PC-9 (cell line): ENCODE measurements at places on chromosomes 7 and 10.

- no peak for DNase-seq
Measured at GRCh38 chr10:7421526-7421925, 10.7 kb upstream of the SFMBT2 start.

DNA sequence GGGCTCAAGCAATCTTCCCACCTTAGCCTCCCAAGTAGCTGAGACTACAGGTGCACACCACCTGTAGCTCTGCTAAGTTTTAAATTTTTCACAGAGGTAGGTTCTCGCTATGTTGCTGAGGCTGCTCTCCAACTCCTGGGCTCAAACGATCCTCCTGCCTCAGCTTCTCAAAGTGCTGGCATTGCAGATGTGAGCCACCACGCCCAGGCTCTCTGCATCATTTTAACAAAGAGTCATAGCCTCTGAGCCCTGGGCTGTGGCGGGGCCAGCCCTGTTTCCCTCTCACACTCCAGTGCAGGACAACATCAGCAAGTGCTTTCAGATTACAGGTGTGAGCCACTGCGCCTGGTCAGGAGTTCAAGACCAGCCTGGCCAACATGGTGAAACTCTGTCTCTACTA lies 102.5 kb downstream of the COL26A1 start:
- DNase-seq = no peak

DNA sequence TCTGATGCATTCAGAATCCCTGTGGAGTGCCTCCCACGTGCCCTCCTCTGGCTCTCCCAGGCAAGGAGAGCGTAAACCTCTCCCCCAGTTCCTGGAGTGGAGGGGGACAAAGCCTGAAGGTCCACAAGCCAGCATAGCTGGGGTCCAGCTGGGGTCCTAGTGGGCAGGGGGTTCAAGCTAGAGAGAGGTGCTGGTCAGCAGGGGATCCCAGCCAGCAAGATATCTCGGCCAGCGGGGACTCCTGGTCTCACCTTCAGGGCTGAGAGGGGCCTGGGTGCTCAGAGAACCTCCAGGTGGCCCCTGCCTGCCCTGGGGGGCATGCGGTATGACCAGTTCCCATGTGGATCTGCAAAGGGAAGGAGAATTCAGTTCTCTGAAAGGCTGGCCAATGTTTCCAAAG lies 413.7 kb downstream of the TCERG1L start:
- no peak for DNase-seq

DNA sequence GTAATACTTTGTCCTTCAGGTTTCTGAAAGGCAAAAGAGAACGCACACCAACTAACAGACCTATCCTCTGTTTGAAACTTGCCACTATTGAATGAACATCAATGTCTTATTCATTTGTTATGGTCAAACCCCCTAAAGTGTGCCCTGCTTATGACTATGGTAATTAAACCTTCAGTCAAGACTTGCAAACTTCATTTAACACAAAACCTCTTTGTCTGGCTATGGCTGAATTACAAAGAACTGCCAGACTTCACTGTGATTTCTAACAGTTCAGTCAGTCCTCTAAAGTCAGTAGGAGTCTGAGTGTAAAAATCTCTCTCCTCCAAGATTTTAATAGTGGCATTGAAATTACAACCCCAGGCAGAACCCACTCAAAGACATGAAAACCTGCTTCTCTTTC lies 702.5 kb upstream of the LRRN3 start:
- no peak for DNase-seq

DNA sequence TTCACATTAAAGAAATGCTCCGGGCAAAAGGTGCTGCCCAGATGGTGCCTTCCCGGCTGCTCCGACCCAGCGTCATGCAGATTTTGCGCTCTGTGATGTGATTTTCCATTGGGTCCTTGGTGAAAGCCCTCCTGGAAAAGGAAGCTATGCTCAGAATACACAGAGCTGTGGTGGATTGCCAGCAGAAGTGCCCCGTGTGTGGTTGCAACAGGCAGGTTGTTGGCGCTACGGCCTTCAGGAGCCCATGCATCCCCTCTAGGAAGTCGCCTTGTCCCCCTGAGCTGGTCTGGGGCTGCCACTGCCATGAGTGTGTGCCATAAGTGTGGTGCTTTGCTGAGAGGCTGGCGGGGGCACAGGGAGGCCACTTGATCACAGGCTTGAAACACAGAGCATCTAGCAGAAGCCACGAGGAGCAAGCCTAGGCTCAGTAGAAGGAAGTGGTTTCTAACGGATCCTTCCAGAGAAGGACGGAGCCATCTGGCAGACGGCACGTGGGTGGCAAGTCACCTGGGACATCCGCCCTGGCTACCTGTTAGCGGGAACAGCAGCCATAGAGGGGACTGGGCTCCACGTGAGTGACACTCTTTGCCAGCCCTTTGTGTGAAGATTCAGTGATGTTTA lies 210.9 kb downstream of the CUX1 start:
- no peak for DNase-seq

DNA sequence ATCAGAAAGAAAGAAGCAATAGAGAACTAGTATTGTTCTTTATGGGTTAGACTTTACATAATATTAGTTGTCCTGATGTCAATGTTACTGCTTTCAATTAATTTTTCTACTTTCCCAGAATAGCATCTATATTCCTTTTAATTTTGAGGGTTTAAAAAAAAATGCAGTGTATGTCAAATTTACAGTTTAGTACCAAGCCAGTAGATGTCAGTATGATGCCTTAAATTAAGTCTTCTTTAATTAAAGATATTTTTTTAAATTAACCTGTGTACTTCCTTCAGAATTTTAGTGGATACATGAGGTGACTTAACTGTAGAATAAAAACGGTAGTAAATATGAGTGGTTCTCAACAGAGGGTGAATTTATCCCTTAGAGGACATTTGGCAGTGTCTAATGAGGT lies 35.2 kb upstream of the STOX1 start:
- DNase-seq = no peak

GRCh38 chr7:24665564-24666294 lies 91.5 kb downstream of the GSDME start:
- DNase-seq = peak; percentile 48

DNA sequence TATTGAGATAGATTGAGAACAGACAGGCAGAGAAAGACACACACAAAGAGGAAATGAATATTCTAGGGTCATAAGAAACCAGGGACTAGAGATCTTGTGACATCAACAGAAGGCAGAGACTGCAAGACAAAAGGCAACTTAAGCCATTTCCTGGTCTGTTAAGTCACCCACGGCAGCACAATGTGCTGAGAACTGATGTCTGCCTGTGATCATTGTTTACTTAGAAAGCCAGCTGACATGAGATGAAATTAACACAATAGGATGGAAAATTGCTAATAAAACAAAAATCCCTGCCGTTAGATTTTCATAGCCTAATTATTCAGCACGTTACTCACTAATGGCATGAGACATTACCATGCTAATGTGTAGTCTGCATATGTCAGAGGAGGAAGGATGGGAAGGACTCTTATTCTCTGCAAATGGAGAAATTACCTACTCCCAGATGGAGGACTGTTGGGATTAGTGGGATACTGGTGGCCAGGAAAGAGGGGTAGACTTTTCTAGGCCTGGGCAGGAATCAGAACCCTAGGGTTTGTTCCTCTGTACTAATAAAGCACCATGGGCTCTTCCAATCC lies 191.3 kb upstream of the PODXL start:
- no peak for DNase-seq
